ENCODE measurements at places on chromosomes 13 and 19.

DNA sequence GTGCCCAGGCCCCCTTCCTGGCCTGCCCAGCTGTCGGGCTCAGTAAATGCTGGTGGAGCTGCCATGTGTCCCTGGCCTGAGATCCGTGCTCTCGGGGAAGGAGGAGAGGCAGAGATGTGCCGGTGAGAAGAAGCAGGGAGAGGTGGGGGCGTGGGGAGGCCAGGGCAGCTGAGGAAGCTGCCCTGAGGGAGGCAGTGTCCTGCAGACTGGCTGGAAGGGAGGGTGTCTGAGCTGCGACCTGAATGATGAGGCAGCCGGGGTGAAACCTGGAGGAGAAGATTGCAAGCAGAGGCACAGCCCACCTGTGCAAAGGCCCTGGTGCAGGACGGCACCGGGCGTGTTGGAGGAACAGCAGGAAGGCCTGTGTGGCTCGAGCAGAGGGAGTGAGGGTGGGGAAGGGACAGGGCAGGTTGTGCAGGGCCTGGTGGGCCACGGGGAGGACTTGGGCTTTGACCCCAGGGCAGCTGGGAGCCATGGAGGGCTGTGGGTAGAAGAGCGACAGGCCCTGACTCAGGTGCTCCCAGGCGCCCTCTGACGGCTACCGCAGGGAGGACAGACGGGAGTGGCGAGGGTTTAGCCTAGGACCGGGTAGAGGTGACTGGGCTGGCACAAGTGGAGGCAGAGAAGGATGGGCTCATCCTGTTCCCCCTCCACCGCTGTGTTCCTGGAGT, 14.0 kb upstream of the CELF5 start:
- DNase-seq = peak; percentile 40

GRCh38 chr13:65971541-65971940, 1258.6 kb downstream of the PCDH9 start:
- no peak for DNase-seq

DNA sequence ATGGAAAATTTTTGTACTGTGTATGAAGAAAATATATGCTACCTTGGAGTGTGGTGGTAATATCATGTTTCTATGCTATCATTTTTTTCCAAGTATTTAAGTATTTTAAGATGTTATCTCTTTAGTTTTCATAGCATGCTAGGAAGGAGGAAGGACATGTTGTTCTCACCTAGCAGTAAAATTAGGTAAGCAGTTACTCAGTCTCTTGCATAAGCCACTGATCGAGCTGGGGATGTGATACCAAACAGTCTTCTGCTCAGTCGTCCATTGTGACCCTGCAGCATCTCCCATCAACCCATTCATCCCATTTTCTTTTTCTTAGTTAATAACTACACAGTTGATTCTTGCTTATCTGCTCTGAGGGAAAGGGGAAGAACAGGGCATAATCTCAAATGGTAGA, 130.6 kb downstream of the KLF5 start:
- no peak for DNase-seq

GRCh38 chr13:20814224-20814910, 40.6 kb upstream of the EEF1AKMT1 start:
- peak; percentile 64 for DNase-seq

- no peak for DNase-seq
Observed at GRCh38 chr19:4327252-4327876, 11.3 kb downstream of the STAP2 start.

DNA sequence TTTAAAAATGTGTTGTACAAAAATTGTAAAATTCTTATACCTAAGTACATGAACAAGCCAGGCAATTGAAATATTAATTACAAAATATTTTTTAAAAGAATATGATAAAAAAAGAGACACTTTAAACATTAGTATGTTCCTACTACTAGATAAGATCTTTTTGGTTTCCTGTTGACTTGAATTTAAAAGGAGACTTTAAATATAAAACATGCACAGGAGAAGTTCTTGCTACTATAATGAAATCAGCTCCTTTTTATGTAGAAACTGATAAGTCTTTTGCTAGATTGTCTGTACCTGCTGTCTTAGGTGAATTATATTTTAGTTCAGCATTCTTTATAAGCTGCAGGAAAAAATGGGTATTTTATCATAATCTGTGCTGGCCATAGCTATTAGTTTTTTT, 140.2 kb downstream of the TNFSF13B start:
- DNase-seq = no peak

DNA sequence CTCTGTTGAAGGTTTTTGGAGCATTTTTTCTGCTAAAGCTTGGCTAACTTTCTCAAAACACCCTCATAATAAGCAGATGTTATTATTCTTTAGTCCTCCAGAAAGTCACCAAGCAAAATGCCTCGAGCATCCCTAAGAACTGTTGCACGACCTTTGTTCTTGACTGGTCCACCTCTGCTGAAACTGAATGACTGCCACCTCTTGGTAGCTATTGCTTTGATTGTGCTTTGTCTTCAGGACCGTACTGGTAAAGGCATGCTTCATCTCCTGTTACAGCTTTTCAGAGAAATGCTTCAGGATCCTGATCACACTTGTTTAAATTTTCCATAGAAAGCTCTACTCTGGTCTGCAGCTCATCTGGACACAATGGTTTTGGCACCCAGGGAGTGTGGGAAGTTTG, 254.8 kb downstream of the DCT start:
- DNase-seq = no peak

DNA sequence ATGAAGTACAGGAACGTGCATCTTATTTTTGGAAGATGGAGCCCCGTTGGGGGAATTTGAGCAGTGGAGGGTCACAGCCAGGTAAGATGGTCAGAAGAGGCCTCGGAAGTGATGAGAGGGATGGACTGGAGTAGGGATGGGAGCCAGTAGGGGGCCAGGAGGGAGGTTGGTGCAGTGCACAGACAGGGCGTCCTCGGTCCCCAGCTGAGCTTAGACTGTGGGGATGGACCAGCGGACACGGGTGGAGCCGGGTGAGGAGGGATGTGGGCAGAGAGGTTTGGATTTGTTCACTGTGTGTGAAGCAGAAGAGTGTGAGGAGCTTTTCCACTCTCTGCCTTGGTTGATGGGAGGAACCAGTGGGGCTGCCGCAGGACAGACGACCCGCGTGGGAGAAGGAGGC, 10.6 kb downstream of the RPS9 start:
- no peak for DNase-seq

GRCh38 chr13:109204252-109204651, 574.8 kb downstream of the MYO16 start:
- no peak for DNase-seq

DNA sequence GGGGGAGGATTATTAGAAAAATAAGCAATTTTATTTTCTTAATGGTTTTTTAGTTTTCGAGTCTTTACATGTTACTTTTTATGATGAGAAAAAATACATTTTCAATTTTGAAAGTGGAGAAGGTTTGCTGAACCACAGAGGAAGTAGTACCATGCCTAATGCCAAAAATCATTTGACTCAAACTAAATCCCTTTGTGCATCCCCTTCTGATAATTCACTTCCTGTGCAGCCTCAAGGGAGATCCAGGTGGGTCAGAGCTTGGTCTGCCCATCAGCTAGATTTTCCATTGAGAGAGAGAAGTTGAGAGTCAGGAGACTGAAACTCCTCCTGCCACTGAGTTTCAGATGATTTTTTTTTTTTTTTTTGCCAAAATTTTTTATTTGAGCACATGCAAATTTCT, 571.7 kb downstream of the LIG4 start:
- DNase-seq = no peak

- no peak for DNase-seq
Observed at GRCh38 chr13:73961181-73961580, 173.0 kb downstream of the KLF12 start.

GRCh38 chr13:82687884-82688283, 1194.4 kb downstream of the SLITRK1 start:
- DNase-seq = peak; percentile 6

DNA sequence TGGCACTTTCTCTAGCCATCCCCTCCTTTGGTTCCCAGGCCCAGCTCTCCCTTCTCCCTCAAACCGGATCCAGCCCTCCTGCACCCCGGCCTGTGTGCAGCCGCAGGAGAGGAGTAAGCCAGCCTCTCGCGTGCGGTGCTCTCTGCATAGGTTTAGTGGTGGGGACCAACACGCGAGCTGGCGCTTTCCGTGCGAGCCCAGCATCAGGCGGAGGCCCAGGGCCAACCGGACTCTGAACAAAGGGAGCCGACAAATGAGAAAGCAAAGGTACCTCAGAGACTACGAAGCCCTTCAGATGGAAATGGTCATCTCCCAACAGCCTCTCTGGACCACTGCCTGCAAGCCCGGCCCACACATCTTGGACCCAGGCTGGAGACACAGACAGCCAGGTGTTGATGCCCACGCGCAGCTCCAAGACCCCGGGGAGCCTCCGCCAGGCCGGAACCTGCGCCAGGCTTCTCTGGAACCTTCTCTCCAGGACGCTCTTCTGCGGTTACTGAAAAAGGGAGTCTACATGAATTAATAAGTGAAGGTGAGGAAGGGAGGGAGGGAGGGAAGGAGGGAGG, 16.5 kb upstream of the LATS2 start:
- DNase-seq = no peak

DNA sequence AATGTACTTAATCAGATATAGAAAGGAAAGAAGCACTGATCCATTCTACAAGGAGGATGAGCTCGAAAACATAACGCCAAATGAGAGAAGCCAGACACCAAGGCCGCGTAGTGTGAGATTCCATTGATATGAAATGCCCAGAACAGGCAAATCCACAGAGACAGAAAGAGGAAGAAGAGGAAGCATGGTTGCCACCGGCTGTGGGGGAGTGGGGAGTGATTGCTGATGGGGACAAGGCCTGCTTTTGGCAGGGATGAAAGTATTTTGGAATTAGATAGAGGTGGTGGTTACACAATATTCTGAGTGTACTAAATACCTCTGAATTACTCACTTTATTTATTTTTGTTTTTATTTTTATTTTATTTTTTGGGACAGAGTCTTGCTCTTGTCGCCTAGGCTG, 50.2 kb upstream of the KLF2 start:
- no peak for DNase-seq

DNA sequence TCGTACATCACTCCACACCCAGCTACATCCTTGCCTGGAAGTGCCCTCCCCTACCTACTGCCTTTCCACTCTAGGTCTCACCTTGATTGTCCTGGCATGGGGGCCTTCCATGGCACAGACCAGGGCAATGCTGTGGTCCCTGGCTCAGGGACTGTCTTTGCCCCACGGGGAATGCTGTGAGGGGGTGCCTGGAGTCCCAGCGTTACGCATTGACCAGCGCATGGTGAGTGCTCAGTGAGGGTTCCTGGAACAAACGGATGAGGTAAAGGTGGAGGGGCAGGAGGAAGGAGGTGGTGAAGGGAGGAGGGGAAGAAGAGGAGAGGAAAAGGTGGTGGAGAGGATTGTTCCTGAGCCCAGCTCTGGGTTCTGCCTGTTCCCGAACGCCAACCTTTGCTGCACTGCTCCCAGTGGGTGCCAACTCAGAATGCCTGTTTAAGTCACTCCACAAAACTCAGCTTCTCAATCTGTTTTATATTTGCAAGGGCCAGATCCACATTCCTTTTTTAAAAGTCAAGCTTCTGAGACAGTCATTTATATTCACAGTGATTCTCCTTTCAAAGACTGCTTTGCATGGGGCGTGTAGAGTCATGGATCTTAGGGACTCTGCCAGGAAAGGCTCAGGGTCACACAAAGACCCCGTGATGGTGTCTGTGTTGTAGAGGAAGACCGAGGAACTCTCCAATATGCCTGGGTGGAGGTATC, 40.8 kb downstream of the CHST8 start:
- no peak for DNase-seq

GRCh38 chr13:81017513-81018152, 676.7 kb upstream of the SPRY2 start:
- DNase-seq = peak; percentile 67

GRCh38 chr19:4303819-4304537, 420 bp upstream of the FSD1 start:
- no peak for DNase-seq

GRCh38 chr13:101846701-101847100, 394.2 kb downstream of the ITGBL1 start:
- no peak for DNase-seq

GRCh38 chr19:36605101-36605876, at the start of gene ZNF382:
Gene ZNF382, plus strand, starts transcription at chr19:36605313. Its CDS starts 4,602 bp downstream, at chr19:36609915.
- peak; percentile 15 for DNase-seq

DNA sequence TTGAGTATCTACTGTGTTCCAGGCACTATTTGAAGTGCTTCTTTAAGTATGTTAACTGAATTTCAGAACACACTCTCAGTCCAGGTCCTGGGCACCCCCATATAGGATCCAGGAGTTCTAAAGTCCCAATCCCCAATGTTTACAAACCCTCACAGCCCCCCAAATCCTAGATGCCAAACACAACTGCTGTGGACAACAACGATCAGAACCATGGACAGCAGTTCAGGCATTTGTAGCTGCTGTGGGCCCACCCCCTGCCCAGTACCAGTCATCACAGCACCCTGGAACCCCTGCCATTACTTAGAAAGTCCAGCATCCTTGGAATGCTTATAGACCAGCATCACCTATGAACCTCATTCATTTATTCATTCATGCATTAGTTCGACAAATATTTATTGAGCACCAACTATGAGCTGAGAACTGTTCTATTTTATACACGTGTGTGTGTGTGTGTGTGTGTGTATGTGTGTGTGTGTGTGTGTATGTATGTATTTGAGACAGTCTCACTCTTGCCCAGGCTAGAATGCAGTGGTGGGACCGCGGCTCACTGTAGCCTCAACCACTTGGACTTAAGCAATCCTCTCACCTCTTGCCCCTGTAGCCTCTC, 19.3 kb upstream of the SDHAF1 start:
- no peak for DNase-seq

GRCh38 chr13:113144255-113144629, 14.2 kb upstream of the PROZ start:
- DNase-seq = no peak

DNA sequence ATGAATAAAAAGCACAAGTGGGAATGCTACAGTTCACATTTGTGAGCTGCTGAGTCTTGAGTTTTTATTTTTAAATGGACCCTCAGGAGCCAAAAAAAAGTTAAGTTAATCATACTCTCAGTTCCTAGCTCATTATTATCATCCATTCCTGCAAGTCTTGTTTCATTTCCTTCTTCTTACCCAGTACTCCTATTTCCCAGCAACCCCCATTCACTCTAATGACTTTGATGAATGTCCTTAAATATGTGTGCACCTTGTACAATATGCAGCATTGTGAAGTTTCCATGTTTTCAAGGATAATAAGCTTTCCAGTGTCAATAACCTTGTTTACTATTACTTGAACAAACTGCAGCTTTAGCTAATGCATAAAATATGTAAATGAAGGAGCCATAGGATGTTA, 366.2 kb downstream of the DCT start:
- no peak for DNase-seq

- DNase-seq = peak; percentile 48
Observed at GRCh38 chr19:35963514-35963913, 27.3 kb downstream of the LRFN3 start.

- no peak for DNase-seq
Observed at GRCh38 chr13:42247883-42248282, 24.1 kb upstream of the AKAP11 start.

- no peak for DNase-seq
Observed at GRCh38 chr13:75417012-75417384, 65.0 kb downstream of the TBC1D4 start.

- no peak for DNase-seq
Observed at GRCh38 chr13:44373247-44373600, 400 bp upstream of the SERP2 start.

- DNase-seq = no peak
Observed at GRCh38 chr19:28297036-28297435, 915.9 kb downstream of the UQCRFS1 start.

Measured in kidney capillary endothelial cell (primary cell).